ENCODE measurements at places on chromosomes 11 and 22.

DNA sequence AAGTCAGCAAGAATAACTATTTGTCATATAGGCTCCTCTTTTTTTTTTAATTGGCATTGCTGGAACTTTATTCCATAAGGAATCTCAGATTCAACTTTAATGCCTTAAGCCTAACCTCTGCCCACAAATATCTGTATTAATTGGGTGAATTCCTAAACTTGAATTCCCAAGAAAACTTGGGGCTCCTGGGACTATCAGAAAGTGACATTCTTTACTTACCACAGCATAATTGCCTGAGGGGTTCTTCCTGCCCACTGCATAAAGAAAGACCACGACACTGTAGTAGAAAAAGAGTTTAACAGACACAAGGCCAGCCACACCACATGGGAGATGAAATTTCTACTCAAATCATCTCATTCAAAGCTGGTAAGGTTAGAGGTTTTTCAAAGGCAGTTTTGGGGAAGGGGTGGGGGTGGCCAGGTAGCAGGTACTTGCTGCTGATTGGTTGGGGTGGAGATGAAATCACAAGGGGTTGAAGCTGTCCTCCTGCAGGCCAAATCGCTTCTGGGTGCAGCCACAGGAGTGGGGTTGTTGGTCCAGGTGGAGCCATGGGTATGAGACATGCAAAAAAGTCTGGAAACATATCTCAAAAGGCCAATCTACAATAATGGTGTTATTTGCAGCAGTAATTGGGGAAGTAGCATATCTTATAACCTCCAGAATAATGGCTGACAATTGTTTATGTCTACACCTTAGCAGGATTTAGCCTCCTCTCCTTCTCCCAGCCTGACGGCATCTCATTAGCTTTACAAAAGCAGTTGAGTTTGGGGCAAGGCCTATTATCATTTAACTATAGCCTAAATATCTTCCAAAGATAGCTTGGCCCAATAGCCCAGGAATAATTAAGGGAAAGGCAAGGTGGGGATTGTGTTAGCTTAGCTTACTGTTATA is 4.8 kb upstream of the NLRP10 start:
- no peak for DNase-seq

GRCh38 chr11:65305501-65306268 is 9.0 kb upstream of the CDC42EP2 start:
- DNase-seq, result no peak

DNA sequence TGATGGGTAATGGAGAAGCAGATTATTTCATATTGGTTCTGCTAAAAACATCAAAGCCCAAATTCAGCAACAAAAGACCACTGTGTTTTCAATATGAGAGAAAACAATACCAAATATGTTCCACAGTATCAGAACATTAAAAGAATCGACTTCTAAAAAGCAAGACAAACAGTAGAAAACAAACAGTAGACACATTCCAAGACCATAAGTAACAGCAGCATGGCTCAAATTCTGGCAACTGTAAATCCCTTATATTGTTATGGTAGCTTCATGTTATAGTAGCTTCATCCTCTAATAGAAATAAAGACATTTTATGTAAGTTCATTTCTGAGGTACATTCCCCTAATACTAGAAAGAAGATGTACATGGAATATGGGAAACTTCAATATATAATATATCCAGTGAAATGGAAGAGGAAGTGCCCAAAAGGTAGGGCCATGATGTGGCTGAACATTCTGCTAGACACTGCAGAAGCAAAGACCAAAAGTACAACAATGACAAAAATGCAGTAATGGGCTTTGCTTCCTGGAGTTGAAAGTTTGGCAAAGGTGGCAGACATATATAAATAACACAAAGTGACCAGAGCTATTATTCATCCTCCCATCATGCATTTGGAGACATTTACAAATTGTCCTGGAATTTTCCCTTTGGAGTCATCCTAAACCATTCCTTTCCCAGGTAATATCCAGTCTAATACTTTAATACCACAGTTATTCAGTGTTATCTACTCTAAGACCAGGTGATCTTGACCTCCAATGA is 299.9 kb downstream of the DCDC1 start:
- DNase-seq, result no peak

- peak; percentile 27 for DNase-seq
These were observed 217.4 kb downstream of the SBF2 start for GRCh38 chr11:10076458-10077141.

- no peak for DNase-seq
These were observed 38.5 kb downstream of the C11orf58 start for GRCh38 chr11:16776711-16777612.

DNA sequence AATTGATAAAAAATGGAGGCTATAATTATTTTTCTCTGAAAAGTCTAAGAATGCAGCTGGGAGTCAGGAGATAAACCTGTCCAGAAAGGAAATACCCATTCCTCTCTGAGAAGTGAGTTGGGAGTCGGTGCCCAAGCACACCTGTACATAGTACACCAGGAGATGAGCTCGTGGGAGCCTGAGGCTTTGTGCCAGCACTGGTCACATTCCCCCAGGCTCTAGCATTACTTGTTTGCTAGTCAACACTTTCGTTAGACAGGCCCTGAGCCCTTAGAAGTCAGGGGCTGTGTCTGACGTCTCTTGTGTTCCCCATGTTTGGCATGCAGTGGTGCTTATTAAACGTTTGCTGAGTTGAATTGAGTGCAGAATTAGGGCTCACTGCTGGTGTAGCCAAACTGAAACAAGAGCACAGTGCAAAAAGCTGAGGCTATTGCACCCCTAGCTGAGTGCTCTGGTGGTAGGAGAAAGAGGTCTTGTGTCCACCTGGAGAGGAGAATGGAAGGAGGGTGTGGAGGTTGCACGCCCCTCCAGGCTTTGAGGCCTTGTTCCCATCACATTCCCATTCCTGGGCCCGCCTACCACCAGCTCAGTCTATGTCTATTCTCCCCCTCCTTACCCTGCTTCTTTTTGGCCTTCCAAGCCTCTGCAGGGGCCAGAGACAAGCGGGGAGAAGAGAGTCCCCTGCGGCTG is 6.8 kb downstream of the ROBO4 start:
- DNase-seq, result no peak

- DNase-seq, result peak; percentile 23
These were observed 23.4 kb upstream of the RIC3 start for GRCh38 chr11:8192016-8192895.

DNA sequence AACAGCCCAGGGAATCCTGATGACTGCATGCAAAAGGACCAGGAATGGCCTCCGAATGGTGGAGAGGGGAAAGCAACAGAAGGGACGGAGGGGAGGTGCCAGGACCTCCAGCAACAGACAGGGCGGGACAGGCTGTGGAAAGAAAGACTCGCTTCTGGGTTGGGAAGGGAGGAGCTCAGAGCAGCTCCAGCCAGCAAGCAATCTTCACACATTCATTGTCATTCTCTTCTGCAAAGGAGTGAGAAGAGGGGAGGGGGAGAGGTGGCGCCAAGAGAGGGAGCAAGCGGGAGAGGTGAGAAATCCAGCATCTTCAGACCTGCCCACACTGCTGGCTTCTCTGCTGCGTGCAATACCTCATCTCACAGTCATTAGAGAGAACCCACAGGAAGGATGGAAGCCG is 509.0 kb downstream of the BUD13 start:
- no peak for DNase-seq

DNA sequence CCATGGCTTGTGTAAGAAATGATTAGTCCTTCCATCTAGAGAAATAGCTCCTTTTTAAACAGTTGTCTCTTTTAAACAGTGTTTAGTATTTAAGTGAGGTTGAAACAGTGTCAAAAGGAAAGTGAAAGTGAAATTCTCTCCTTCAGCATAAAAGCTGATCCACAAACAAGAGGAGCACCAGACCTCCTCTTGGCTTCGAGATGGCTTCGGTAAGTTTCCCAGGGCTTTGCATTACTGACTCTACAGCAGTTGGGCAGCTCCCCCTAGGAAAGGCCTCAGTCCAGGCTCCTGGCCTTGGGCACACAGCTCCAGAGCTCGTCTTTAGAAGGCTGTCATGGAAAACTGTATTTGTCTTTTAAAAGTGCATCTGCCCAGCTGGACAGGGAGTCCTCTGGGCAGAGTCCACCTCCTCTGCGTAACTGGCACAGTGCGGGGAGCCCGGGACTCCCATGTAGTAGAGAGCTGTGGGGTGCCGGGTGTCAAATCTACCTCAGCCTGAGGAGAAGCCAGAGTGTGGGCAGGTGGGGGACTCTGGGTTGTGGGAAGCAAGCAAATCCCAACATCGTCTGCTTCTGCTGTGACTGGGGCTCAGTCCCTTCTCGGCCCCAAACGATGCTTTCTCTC is at the start of gene PLAAT4:
TSS of gene PLAAT4 (plus strand) at position 140 of the 624 bp plus-strand sequence. CDS start at position 201, 61 bp downstream.
- DNase-seq, result no peak

- no peak for DNase-seq
These were observed 8.2 kb upstream of the CCDC188 start for GRCh38 chr22:20159076-20159475.

DNA sequence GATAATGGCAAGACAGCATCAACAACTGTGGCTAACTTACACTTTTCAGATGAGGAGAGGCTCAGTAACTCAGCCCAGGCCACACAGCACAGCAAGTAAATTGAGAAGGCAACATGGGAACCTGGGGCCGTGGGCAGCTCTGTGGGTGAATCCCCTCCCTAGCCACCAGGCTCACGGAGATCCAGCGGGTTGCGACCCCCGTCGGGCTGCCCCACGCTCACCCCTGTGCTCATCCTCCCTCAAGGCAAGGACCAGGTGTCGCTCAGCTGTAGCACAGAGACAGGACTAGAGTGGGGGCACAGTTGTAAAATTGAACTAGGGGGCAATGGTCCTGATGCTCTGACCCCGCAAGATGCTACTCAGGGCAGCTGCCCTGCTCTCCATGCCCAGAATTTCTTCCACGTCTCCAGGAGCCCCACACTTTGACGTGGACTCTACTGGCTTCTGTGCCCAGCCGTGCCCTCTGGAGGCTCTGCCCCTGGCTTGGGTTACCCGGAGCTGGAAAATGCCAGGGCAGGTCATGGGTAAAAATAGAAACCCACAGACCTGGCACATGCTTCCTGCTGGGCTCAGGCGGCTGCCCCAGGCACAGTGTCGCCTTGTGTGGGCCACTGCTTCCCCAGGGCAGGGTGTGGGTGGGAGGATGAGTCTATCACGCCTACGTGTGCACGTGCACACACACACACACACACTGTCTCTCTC is 9.0 kb downstream of the TUBA8 start:
- no peak for DNase-seq

GRCh38 chr22:46079861-46080821 is 70.2 kb upstream of the PPARA start:
- peak; percentile 82 for DNase-seq

DNA sequence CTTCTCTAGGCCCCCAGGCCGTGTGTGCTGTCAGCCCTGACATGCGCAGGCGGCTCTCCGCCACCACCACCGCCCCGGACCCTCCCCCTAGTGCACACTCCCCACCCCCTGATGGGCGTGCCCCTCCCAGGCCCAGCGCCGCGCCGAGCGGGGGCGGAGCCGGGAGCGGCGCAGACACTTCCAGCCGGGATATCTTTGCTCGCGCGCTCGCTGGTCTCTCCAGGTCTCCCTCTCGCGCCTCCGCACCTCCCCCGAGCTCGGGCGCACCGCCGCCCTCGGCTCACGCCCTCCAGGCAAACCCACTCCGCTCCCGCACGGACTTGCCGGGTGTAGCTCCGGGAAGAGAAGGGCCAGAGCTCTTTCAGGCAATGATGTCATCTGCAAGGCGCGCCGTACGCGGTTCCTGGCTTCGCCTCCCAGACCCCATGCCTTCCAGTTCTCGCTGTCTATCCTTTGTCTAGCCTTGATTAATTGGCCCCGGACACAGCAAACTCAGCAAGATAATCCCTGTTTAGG is at the start of gene SCN3B:
TSS of gene SCN3B (minus strand) at position 59 of the 516 bp plus-strand sequence. CDS start 823 bp downstream, outside the sequence.
- no peak for DNase-seq

- no peak for DNase-seq
These were observed 3.3 kb upstream of the BCL9L start for GRCh38 chr11:118928870-118929500.

DNA sequence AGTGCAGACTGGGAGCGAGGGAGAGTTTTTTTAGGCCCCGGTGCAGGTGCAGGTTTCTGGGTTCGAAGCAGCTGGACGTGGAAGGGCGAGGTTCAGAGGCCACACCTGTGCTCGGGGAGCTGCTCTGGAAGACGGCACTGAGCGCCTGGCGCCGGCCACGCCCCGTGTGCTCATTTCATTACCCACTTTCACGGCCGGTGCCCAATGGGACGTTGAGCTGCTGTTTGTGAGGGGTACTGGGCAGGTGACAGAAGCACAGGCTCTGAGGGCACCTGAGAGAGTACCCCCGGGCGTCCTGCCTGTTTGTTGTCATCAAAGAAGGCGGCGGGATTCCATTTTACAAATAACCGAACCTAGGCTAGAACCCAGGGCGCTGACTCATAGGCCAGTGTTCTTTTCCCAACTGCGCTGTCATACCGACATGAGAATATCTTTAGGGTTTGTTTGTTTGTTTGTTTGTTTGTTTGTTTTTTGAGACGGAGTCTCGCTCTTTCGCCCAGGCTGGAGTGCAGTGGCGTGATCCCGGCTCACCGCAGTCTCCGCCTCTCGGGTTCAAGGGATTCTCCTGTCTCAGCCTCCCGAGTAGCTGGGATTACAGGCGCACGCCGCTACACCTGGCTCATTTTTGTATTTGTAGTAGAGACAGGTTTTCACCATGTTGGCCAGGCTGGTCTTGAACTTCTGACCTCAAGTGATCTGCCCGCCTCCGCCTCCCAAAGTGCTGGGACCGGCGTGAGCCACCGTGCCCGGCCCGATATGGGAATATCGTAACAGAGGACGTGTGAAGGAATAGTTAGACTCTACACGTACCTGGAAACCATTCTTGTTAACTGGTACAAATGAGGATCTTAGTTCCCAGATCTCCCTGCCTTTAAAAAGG is 16.6 kb upstream of the SPTBN2 start:
- no peak for DNase-seq

DNA sequence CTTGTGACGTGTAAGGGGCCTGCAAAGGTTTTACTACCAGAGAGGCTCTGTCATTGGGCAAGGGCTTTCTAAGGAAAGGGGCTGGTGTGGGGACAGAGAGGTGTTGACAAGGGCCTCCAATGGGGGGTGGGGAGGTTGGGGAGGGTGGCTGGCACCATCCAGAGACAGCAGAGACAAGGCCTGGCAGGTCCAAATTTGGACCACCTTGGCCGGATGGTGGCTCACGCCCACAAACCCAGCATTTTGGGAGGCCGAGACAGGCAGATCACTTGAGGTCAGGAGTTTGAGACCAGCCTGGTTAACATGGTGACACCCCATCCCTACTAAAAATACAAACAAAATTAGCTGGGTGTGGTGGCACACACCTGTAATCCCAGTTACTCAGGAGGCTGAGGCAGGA is 2.2 kb upstream of the CHRM4 start:
- DNase-seq, result no peak
